ENCODE measurements at places on chromosomes 11 and 22. TPM values are rescaled to one million over a fixed set of nuclear protein-coding genes. Genes with fewer than 3 reads are reported as not detected.

KRTAP5-11 gene
- total RNA-seq = not detected

OR51E2 gene
- not detected for total RNA-seq

PANX3 gene
- not detected for total RNA-seq

MLC1 gene
- 23.8 TPM for total RNA-seq

OR51B5 gene
- total RNA-seq = 3.1 TPM
